ENCODE measurements at places on chromosomes 16 and 17.
A peak's percentile ranks its signal among the peaks of the same experiment; 100 is the strongest.

- DNase-seq: no peak
Observed at GRCh38 chr16:85485379-85485778, 127.7 kb upstream of the GSE1 start.

DNA sequence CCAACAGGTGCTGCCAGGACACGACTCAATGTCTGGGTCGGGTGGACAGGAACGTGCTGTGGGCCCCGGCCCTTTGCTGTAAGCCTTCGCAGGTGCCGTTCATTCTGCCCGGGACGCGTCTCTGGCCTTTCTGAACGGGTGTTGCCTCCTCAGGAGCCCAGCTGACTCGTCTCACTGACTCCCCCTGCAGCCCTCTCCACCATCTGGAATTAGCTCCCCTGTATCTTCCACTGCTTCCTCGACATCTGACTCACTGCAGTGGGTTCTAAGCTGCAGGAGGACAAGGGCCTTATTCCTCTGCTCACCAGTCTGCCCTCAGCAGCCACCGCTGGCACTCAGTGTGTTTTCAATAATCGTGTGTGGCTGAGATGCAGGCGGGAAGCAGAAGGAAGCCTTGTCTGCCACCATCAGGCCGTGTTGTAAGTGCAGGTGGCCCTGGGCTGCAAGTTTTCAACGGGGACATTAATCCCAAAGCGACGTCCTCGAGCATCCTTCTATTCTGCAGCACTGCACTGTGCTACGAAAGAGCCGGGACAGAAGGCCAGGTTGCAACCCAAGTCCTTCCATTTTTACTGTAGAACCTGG lies 256.2 kb downstream of the FOXL1 start:
- no peak for DNase-seq

DNA sequence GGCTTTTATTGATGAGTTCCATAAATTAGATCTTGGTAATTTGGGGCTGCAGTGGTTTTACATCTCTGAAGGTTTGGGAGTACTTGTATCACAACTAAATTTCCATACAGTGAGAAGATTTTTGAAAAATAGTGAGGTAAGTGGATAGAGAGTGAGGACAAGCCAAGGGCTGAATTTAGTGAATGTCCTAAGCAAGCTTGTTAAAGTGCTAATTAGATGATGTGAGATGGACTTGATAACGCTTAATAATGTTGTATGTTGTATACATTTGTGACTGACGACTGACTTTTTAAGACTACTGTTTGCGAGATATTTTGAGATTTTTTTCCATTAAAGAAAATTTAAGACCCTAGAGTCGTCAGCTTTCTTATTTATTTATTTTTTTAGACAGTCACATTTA lies 3.9 kb downstream of the NFATC3 start:
- DNase-seq: no peak

DNA sequence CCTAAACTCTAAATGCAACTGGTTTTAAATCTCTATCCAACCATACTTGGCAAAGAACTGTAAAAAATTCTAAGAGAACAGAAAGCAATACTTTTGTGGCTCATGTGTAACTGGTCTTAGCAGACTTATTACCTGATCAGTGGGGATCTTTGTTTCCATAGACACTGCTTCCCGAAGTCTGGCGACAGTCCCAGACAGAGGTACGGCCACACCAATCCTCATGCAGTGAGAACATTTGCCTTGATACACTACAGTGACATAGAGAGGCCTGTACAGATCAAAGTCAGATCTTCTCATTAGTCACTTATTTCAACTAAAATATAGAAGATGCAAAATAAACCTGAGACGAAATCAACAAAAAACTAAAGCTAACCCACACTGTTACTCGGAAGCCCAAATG lies 43.9 kb downstream of the USP31 start:
- DNase-seq: no peak

DNA sequence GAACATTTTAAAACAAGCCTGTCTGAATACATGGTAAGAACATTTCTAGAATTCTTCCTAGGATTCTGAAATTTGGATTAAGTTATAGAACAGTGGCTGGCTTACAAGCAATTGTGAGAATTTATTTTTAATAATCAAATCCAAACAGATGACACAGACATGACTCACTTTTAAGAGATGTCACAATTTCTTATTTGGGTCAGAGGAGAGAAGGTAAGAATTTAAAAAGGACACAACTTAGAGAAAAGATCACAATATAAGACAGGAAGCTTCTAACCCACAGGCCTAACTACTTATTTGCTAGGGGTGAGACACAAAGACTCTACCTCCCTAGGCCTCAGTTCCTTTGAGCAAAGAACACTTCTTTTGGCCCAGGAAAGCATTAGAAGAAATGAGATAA lies 32.7 kb downstream of the ZZEF1 start:
- DNase-seq: no peak

DNA sequence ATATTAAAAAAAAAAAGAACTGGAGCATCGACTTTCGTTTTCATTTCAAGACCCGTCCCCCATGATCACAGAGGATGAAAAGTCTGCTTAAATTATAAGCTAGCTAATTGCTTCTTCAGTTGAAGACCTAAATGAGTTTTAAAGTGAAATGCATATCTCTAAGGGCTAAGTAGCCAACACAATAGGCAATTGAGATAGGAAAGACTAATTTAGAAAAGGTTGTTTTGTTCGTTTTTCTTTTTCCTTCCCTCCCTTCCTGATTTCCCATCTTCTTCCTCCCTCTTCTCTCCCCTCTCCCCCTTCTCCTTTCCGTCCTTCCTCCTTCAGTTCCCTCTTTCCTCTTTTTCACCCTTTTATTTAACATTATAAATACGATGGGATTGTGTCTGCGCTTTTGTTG lies 377.2 kb downstream of the WWOX start:
- no peak for DNase-seq

DNA sequence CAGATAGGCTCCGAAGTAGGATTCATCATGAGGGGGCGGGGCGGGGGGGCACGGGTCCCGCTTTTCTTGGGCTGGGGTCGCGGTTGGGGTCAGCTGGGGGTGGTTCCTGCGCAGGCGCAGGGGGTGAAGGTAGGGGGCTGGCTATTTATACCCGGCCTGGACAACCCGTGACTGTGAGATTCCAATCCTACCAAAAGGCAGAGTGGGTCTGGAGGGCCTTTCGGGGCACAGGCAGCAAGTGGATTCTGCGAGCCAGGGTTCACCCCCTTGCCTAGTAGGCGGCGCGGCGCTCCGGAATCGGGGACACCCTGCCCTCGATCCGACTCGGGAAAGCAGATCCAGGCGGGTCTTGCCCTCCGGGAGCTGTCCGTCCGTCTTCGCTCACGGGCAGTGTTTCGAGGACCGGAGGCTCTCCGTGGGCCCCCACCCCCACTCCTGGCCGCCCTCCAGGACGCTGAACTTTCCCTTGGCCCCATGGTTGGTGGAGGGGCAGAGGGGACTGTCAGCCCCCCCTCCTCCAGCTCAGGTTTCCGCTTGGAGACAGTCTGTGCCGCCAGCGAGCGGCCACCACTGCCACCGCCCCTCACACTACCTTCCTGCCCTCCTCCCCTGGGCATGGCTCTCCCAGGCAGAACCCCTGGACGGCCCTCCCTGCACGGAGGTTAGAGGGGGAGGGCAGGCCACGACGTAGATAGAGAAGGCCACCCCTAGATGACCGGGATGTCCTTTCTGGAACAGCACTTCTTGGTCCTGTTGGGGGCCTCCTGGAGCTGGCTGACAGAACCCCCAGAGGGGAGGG lies 634 bp downstream of the SLC2A4 start:
- DNase-seq: no peak

DNA sequence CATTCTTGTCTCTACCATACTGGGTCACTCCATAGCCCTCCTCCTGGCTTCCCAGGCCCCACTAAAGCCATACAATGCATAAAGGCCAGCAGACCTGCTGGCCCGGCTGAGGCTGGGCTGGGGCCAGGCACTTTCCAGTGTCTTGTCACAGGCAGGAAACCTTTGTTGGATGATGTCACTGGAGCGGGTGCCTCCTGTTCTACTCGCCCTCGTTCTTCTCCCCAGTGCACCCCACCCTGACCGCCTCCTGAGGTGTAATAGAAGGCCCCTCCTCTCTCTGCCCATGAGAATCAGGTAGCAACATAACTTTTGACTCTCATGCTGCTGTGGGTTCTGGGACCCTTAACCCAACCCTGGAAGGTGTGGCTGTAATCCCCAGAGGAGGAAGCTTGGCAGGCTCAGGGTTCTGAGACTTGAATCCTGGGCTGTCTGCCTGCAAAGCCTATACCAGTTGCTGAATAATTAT lies 54.2 kb upstream of the IL34 start:
- no peak for DNase-seq

DNA sequence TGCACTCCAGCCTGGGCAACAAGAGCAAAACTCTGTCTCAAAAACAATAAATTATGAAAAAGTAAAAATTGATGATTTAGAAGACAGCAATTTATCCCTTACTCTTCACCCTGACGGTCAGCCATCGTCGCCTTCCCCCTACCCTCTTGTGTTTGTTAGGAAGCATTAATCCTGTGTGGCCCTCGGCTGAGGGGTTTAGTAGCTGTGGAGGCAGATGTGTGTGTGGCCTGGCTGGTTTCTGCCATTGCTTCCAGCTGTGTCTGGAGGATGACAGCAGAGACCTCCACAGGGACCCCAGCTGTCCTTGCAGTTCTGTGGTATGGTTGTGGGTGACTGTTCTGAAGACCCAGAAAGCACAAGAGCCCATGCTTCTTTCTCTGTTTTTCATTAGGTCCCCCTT lies 25.9 kb downstream of the DBNDD1 start:
- DNase-seq: no peak

DNA sequence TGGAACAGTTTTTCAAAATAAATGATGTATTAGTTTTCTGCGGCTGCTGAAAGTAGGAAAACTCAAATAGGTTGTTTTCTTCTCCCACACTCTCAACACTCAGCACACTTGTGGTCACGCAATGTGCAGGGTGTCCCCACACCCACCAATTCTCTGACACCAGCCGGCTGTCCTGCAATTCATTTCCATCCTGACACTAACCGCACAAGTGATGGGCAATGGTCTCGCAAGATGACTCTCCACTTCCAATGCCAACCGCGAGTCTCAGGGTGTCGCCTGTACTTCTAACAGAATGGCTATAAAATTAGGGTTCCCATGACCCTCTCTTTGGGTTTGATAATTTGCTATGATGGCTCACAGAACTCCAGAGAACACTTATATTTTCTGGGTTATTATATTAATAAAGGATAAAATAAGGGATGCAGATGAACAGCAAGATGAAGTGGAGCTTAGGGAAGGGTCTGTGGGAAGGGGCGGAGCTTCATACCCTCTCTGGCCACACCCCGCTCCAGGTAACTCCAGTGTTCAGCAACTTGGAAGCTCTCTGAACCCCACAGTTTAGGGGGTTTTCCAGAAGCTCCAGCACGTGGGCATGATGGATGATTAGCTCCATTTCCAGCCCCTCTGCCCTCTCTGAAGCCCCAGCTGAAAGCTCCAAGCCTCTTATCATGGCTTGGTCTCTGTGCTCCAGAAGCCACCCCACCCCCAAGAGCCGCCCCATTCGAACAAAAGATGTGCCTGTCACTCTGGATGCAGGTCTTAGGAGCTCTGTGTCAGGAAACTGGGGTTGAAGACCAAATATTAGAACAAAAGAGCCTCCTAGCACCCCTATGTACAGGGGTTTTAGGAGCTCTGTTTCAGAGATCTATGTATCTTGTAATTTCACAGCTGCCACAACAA lies 19.8 kb downstream of the TAF1C start:
- peak; percentile 47 for DNase-seq

DNA sequence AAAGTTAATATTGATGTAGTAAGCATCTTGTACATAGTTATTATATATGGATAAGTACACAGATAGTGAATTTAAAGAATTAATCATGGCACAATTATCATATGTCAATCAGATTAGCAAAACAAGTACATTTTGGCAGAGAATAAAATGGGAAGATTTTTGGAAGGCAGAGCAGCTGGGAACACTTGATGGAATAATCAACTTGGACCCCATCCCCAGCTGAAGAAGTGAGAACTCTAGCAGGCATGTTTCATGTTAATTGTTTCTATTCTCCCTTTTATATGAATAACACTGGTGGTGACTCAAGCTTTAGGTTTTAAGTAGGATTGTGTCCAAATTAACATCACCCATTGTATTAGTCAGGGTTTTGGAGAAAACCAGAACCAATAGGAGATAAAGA lies 198.7 kb downstream of the KCNJ2 start:
- DNase-seq: no peak

- DNase-seq: no peak
Observed at GRCh38 chr17:57926723-57927047, 28.5 kb downstream of the CUEDC1 start.

GRCh38 chr16:51427085-51427484 lies 276.0 kb upstream of the SALL1 start:
- DNase-seq: no peak

GRCh38 chr17:73196500-73196899 lies 3.6 kb downstream of the COG1 start:
- no peak for DNase-seq

GRCh38 chr16:1030473-1030901 lies 42.1 kb upstream of the SSTR5 start:
- DNase-seq: no peak

DNA sequence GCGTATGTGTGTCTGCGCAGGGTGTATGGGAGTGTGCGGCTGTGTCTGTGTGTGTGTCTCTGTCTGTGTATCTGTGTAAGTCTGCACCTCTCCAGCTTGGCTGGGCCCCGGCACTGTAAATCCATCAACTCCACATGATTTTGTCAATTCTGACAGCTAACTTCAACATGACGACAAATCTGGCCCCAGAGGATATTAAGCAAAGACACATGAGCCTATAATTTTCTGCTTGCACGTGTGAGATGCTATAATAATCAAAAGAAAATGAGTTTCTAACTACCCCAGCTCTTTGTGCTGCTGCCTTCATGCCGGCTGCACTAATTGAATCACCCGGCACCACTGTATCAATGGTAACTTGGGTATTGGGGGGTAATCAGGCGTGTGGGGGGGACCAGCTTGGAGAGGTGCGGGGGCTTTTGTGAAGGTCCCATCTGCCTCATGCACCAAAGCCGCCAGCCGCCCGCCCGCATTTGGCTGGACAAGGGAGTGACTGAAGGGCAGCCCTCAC lies 57.6 kb upstream of the LHX1 start:
- no peak for DNase-seq

DNA sequence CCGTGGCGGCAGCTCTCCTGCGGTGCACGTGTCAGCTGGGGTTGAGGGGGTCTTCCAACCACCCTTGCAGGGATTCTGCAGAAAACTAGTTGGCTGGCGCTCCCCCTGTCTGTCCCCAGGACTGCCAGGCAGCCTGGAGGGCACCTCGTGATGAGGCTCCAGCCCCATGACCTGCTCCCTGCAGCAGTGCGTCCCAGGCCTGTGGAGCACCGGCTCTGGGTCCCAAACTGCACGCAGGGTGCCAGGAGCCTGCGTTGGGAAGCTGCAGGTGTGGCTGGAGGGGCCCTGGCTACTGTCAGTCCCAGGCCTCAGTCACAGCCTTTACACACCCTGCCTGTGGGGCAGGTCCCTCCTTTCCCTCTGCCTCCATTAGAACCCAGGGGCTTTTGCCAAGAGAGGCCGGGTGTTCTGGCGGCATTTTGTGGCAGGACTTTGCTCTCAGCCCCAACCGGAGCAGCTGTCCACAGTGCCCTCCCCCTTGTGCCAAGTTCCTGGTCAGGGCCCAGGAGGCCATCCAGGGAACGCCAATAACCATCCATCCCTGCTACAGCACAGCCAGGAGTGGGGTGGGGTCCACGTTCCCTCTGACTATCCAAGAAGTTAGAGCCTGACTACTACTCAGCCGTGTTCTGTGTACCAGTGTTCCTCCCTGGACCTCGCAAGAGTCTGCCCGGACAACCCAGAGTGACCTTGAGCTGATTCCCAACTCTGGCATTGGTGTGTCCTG lies 9.2 kb downstream of the CHMP6 start:
- no peak for DNase-seq

- no peak for DNase-seq
Observed at GRCh38 chr16:72743011-72743761, 304.7 kb downstream of the ZFHX3 start.

- no peak for DNase-seq
Observed at GRCh38 chr16:88735616-88736015, 29.3 kb downstream of the CTU2 start.

- no peak for DNase-seq
Observed at GRCh38 chr16:11452746-11453389, 107.6 kb downstream of the RMI2 start.

All from stimulated activated CD4-positive, alpha-beta T cell treated with anti-CD3 and anti-CD28 coated beads, Interleukin-4, amount 100 ng/mL, for 24 hours (primary cell).